ENCODE measurements at places on chromosomes 6 and 20.

DNA sequence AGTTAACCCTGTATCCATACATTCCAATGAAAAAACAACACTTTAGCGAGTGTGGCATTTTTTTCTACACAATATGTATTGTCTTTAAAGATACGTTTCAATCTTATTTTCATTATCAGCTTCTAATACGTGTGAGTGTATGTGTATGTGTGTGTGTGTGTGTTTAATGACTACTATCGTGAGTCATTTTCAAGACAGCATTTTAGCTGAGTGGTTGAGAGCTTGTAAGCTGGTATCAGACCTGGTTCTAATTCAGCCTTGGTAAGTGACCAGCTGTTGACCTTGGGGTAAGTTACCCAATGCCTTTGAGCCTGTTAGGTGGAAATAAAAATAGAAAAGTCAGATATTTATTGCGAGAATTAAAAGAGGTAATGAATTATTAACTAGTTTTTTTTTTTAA is 320.0 kb upstream of the NT5E start:
- no peak for DNase-seq

DNA sequence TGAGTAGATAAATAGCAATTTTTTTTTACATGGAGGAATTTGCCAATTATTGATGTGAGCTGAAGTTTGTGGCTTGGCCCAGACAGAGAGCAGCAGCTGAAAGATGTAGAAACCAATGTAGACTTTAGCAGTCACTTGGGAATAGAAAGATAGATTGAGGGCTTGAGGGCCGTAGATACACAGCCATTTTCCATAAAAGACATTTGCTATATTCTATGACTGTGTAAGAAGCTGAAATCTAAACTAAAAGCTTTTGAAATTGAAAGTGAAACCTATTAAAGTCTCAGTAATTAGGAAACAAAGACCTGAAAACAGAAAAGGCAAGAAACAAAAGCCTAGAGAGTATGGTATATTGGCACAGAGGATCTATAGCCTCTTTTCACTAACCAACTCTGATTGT is 332.7 kb downstream of the CENPW start:
- DNase-seq, result no peak

GRCh38 chr20:47792021-47792618 is 6.8 kb upstream of the SULF2 start:
- no peak for DNase-seq

DNA sequence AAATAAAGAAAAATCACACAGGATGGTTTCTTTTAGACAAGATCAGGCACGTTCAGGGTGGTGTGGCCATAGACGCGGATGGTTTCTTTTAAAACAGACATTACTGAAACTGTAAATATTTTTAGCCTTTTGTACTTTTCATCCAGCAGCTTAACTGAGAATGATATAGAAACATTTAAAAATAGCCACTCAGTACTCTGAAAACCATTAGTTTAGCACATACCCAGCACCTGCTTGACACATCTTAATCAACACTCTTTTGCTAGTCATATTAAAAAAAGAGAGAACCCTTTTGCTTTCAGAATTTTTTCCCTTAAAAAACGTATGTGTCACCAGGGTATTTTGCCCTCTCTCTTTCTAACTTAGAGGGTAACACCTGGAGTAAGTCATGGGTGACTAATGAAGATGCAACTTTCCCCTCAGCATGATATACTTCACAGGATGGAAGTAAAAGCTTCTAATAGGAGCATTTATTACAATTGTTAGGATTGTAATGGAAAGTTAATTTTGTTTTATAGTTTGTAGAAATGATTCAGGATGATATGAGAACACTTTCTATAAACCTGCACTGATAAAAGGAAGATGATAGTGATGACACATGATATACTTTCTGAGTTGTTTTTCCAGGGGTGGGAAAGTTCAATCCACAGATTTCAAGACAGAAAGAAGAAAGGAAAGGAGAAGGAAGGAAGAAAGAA is 45.2 kb downstream of the BACH2 start:
- no peak for DNase-seq

- no peak for DNase-seq
Measured at GRCh38 chr6:112197636-112198035, 56.7 kb downstream of the LAMA4 start.

DNA sequence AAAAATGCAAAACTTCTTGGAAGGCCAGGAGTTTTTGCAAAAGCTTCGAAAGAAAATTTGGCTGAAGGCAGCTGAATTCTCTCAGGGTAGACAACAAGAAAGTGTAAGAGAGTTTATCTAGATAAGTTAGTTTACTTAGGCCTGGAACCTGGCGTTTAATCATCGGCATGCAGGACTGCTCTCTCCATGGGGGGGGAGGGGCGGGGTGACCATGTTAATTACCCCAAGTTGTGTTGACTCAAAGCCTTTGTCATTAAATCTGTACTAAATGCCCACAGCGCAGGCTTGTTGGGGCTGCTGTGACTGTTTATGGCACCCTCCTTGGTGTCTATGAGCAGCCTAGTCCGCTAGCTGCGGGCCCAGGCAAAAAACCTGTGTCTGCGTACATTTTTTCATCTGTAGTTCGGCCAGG is 20.1 kb upstream of the ZNF451 start:
- no peak for DNase-seq
